ENCODE measurements at places on chromosomes 1 and 21. TPM values are rescaled to one million over a fixed set of nuclear protein-coding genes. Genes with fewer than 3 reads are reported as not detected.

DNA sequence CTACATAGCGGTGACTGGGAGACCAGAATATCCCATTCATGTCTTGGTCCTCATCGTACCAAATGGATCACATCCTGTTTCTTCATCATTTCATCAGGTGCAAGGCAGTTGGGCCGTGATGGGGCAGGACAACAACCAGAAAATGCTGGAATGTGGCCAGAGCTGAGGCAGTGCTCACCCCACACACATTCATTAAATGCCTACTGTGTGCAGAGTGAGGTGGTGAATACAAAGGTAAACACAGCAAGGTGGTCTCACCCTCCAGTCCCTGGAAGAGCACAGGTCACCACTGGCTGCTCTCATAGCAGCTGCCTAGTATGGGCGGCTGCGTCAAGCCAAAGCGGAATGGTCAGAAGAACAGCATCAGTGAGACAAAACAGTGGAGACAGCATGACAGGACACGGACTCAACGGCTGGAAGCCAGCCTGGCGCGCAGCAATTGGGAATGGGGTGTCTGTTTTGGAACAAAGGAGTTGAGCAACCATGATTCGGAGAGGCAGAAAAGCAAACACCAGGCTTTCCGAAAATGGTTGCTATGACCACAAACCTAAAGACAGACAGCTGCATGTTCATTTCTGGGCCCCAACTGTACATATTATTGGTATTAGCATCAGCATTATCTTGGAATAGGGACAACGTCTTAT lies 5.6 kb upstream of the ADAMTSL4 start:
- no peak for DNase-seq

GRCh38 chr1:54767526-54767925 lies 3.2 kb upstream of the PARS2 start:
- DNase-seq, result no peak

GRCh38 chr1:199265319-199265718 lies 626.5 kb downstream of the PTPRC start:
- no peak for DNase-seq

DNA sequence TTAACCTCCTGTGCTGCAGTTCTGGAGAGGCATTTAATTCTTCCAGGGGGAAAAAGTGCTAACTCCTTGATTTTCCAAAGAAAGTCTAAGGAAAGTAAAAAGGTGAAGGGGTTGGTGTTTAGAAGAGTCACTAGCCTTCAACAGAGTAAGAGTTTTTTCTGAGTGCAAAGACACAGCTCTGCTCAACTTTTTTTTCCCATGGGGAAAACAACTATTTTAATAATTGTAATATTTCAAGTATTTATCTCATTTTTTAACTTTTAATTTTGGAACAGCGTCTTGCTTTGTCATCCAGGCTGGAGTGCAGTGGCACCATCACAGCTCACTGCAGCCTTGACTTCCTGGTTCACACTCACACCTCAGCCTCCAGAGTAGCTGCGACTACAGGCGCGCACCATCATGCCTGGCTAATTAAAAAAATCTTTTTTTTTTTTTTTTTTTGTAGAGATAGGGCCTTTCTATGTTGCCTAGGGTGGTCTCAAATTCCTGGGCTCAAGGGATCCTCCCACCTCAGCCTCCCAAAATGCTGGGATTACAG lies 202.6 kb downstream of the APP start:
- DNase-seq, result no peak

DNA sequence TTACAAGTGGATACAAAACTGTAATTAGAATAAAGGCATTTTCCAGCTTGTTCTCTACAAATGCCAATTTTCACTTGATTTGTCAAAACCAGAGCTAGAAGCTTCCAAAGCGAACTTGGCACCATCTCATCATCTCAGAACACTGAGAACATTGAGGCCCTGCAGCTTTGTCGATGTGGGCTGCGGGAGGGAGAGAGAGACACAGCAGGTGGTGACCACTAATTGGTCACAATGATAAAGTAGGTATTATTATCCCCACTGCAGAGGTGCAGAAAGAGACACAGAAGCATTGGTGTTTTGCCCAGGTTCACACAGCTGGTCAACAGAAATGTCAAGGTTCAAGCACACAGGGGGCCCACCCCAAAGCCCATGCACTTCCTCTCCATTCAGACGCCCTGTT lies 72.2 kb upstream of the KRTAP19-8 start:
- no peak for DNase-seq

GRCh38 chr1:196155586-196155985 lies 452.7 kb downstream of the KCNT2 start:
- DNase-seq, result no peak

DNA sequence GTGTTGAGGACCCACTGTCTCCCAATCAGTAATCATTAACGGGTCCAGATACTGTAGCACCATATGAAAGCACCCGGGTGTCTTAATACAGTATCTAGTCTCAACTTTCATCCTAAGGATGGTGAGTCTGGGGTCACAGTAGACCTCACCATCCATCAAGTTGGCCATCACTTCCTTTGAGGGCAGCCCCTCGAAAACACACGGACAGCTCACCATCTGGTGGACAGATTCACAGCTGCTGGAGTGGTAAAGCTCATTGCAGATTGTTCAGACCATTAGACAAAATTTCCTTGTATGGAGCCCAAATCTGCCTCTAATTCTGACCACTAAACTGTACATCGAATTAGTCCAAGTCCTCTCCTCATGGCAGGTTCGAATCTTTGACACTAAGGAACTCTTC lies 123.1 kb downstream of the PGBD5 start:
- DNase-seq, result no peak

GRCh38 chr1:226097866-226098625 lies 35.5 kb downstream of the H3-3A start:
- peak; percentile 79 for DNase-seq

DNA sequence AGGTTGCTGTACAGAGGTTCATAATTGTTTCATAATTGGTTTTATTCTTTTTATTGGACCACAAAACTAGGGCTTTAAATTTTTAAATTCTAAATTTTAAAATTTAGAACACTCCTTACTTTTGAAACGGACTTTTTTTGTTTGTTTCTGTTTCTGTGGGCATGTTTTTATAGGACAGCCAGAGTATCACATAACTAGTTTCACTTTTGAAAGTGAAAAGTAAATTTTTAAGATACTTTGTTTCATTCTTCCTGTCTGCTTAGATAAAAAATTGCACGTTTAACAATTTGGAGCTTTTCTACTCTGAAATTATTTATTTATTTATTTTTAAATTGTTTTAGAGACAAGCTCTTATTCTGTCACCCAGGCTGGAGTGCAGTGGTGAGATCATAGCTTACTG lies 29.7 kb downstream of the MDM4 start:
- no peak for DNase-seq

- DNase-seq, result no peak
These were observed 14.1 kb upstream of the TIAM1 start for GRCh38 chr21:31358158-31358557.

GRCh38 chr1:10451287-10451686 lies 1.5 kb downstream of the CORT start:
- DNase-seq, result peak; percentile 20

- no peak for DNase-seq
These were observed 331.6 kb downstream of the SRGAP2C start for GRCh38 chr1:121516234-121516967.

DNA sequence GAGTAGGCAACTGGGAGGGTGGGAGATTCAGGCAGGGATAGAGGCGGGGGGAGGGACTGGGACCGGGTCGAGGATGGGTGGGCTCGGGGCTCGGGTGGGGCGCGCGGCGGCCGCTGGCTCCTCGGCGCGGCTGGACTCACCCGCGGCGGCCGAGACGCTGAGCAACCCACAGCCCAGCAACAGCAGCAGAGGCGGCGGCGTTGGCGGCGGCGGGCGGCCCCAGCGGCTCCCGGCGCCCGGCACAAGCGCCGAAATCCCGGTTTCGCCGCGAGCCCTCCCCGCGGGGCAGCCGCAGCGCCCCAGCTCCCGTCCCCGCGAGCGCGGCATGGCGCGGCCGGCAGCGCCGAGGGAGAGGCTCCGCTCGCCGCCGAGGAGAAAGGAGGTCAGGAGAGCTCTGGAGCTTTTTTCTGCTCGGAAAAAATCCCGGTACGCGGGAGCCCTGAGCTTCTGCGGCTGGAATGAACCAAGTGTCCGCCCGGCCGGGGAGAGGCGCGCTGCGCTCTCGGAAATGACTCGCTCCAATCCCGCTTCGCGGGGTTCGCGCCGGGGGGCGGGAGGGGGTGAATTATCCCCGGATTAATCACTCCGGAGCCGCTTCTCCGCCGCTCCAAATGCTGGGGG lies at the start of gene CSMD2:
Gene CSMD2 (minus strand): TSS at position 460 of the 621 bp plus-strand sequence. CDS start 133 bp downstream, at position 327.
- DNase-seq, result peak; percentile 28

GRCh38 chr1:147641695-147642592 lies 28.4 kb downstream of the ACP6 start:
- DNase-seq, result peak; percentile 69

DNA sequence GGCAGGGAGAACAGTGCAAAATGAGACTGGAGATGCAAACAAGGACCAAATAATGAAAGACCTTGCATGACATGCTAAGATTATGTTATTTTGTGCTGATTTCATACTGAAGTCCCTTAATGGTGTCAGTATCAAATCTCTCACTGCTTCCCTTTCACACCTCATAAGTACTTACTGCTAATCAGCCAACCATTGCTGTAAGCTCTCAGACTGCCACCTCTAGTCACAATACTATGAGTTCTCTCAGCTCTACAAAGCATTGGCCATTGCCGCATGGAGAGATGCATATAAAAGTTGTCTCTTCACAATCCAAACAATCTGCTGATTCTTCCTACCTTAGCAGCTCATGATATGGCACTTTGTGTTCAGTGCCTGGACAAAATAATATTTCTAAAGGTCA lies 375.4 kb downstream of the LTN1 start:
- no peak for DNase-seq

DNA sequence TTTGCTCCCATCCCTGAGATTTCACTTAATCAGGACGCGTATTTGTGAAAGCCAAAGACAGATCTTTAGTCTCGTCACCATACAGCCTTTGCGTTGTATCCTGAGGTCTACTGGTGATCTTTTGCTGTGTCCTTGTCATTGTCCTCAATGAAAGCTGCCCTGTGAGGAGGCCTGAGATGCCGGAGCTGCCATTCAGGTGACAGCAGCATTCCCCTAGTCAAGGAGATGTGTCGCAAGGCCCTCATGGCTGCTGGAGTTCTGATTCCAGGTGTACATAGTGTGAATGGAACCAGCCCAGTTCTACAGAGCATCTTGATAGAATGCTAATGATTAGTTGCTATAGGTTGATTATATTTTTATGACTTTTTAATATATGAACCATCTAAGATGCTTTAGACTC lies 24.1 kb downstream of the TTF2 start:
- no peak for DNase-seq

DNA sequence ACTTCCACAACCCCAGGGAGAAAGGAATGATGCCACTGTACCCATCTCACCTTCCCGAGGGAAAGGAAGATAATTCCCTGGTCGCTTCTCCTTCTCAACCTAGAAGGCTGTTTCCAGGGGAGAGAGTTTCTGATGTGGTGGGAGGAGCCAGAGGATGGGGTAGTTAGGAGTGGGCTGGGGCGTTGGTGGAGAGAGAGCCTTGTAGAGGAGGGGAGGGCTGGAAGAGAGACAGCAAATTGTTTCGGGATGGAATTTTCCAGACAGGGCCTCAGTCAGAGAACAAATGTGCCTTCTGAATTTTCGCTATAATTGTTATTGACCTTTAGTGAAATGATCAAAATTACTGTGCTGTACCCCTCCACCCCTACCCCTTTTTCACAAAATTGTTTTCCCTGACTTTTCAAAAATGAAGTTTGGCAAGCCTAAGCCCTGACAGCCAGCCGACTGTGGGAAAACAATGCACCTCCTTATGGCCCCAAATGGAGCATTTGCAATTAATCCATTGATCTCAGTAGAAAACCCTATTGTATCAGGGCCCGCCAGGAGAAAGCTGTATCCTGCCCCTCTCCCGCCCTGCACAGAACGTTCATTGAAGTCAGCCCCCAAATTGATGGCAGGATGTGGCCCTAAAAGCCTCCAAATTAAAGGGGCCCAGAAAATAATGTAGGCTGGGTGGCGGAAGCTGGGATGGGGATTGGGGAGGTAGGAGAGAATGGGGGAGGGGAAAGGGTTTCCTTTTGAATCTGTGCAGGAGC lies 69.1 kb upstream of the JUN start:
- DNase-seq, result no peak

DNA sequence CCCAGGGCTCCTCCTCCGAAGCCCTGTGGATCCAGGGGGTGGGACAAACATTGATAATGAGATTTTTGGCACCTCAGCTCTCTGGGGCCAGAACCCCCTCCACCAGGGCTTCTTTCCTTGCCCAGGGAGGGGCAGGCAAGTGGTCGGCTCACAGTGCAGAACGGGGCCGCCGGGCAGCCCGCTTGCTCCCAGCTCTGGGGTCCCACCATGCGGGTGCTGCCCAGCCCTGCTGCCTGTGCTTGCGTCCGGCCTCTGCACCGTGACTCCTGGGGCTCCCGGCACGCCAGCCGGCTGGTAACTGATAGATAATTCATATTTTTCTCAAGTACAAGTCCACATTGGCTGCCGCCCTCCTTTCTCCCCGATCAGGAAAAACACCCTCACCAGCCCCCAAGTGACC lies 42.0 kb upstream of the CCDC27 start:
- DNase-seq, result no peak

The BGLAP gene
- under 0.01 TPM for total RNA-seq

The KRTAP19-4 gene
- not detected for total RNA-seq

The PRAMEF7 gene
- total RNA-seq, result not detected

Data from lung microvascular endothelial cell (primary cell).